Calu3 (cell line): ENCODE measurements at places on chromosomes 7 and 10. TPM values are rescaled to one million over a fixed set of nuclear protein-coding genes. Genes with fewer than 3 reads are reported as not detected.

GRCh38 chr7:133688483-133689239 is 435.8 kb downstream of the EXOC4 start:
- no peak for DNase-seq
- H3K27ac ChIP-seq, result peak overlapping the region; percentile 42
- H3K4me1 ChIP-seq, result peaks cover 8% of the 10 kb centered on the region
- H3K36me3 ChIP-seq, result no peaks in the 10 kb centered on the region

- no peak overlapping the region for H3K4me3 ChIP-seq
- no peaks in the 10 kb centered on the region for H3K4me1 ChIP-seq
- H3K36me3 ChIP-seq, result no peaks in the 10 kb centered on the region
- DNase-seq, result no peak
These were observed 126.4 kb upstream of the GHITM start for GRCh38 chr10:84012831-84013458.

- no peak overlapping the region for H3K4me3 ChIP-seq
- H3K27me3 ChIP-seq, result no peaks in the 10 kb centered on the region
- H3K36me3 ChIP-seq, result no peaks in the 10 kb centered on the region
- no peak overlapping the region for H3K27ac ChIP-seq
- DNase-seq, result peak; percentile 47
These were observed 860 bp downstream of the SEC31B start for GRCh38 chr10:100518761-100519241.

- no peak for DNase-seq
- no peak overlapping the region for H3K27ac ChIP-seq
- no peaks in the 10 kb centered on the region for H3K4me1 ChIP-seq
- H3K36me3 ChIP-seq, result no peaks in the 10 kb centered on the region
- H3K4me3 ChIP-seq, result no peak overlapping the region
These were observed 129.4 kb upstream of the PLPP4 start for GRCh38 chr10:120327675-120328074.

DNA sequence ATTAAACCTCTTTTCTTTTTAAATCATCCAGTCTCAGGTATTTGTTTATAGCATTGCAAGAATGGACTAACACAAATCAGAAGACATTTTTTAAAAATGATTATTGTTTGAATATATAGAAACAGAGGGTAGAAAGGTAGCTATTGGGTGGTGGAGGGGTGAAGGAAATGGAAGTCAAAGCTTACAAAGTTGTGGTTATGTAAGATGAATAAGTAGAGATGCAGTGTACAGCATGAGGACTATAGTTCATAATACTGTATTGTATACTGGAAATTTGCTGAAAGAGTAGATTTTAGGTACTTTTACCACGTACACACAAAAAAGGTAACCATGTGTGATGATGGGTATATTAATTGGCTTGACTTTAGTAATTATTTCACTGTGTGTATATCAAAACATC is 144.0 kb upstream of the FAM3C start:
- DNase-seq, result no peak
- H3K4me1 ChIP-seq, result peaks cover 33% of the 10 kb centered on the region
- H3K27ac ChIP-seq, result no peak overlapping the region
- peaks cover 6% of the 10 kb centered on the region for H3K36me3 ChIP-seq

DNA sequence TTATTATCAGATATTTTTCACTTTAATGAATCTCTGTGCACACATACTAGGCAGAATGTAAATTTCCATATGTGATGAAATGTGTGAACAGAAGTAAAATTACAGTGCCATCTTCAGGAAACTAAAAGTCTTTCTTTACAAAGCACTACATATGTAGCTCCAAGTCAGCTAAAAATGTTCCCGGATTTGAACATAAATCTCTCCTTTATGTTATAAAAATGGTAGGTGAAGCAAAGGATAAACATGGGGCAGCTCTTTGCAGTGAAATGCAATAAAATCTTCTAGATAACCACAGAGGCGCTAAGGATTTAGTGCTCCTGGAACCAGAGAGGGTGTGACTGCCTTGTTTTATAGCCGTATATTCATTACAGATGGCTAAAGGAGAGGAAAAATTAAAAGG is 104.9 kb upstream of the C7orf33 start:
- H3K27ac ChIP-seq, result no peak overlapping the region
- H3K4me3 ChIP-seq, result no peak overlapping the region
- no peaks in the 10 kb centered on the region for H3K4me1 ChIP-seq
- no peaks in the 10 kb centered on the region for H3K36me3 ChIP-seq

GRCh38 chr10:11517150-11517549 is 94.3 kb downstream of the USP6NL start:
- H3K4me3 ChIP-seq, result no peak overlapping the region
- no peaks in the 10 kb centered on the region for H3K27me3 ChIP-seq
- H3K27ac ChIP-seq, result peak overlapping the region; percentile 48
- peaks cover 12% of the 10 kb centered on the region for H3K36me3 ChIP-seq
- H3K4me1 ChIP-seq, result peaks cover 17% of the 10 kb centered on the region

GRCh38 chr7:85529831-85530230 is 343.0 kb upstream of the SEMA3D start:
- peaks cover 12% of the 10 kb centered on the region for H3K4me1 ChIP-seq
- no peak for DNase-seq
- H3K27me3 ChIP-seq, result no peaks in the 10 kb centered on the region
- H3K4me3 ChIP-seq, result no peak overlapping the region
- no peak overlapping the region for H3K27ac ChIP-seq

DNA sequence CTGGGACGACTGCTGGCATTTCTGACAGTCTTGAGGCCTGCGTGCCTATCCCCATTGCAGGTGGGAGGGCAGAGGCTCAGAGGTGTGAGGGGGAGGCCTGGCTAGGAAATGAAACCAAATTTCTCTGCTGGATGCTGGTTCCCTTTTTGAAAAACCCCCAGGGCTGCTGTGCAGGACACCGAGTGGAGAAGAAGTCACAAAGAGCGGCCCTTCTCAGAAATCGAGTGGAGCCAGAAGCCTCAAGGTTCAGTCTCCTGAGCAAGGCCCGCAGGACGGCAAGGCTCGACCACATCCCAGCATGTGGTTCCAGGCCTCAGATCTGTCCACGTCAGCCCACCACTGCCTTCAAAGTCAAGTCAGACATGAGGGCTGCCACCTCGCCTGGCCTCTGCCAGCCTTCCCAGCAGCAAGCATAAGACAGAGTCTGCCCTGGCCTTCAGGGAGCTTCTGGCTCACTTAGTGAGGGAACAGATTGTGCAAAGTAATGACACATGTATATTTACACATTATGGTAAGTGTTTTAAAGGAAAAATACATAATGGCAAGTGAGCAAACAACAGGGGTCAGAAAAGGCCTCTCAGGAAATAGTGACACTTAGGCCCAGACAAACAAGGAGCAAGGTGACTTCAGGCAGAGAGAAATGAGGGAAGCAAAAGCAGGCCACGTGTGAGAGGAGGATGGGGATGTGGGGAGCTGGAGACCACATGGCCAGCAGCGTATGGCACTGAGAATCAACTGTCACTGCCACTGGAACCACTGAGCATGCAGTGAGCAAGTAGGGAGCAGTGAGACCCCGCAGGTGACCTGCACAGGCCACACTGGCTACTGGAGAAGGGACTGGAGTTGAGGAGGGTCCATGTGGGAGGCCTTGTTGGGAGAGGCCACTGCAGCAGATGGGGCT is 86.7 kb downstream of the ARHGAP22 start:
- no peaks in the 10 kb centered on the region for H3K36me3 ChIP-seq
- H3K4me3 ChIP-seq, result no peak overlapping the region

GRCh38 chr7:105677817-105678573 is 96.7 kb upstream of the EFCAB10 start:
- H3K27ac ChIP-seq, result no peak overlapping the region
- H3K4me3 ChIP-seq, result no peak overlapping the region
- H3K36me3 ChIP-seq, result peaks cover 4% of the 10 kb centered on the region
- no peaks in the 10 kb centered on the region for H3K27me3 ChIP-seq
- peaks cover 26% of the 10 kb centered on the region for H3K4me1 ChIP-seq

DNA sequence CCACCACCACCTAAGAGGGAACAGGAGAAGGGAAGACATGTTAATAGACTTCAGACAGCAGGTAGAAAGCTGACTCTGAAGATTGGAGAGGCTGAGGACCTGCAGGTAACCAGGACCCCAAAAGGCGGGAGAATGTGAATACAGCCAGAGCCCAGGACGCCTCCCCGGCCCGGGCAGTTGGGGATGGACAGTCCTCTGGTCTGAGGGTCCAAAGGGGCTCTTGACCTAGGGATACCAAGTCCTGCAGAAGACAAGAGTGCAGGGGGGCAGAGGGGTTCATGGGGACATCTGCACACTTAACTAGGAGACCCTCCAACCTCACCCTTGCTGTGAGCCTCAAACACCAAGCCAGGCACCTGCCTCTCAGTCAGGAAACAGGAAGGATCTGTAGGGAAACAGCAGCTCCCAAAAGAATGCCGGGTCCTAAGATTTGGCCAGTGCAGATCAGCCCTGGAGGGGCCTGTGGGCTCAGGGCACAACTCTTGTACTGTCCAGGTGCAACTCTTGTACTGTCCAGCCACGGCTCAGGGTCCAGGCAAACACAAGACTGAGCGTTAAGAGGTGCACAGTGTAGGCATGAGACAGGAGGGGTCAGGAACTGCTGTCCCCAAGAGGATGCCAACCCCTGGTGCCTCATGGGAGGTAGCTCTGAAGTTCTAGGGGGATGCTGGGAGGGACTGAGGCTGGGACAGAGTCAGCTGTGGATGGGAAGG is 2.3 kb upstream of the STK32C start:
- peak overlapping the region; percentile 78 for H3K27ac ChIP-seq
- H3K4me3 ChIP-seq, result no peak overlapping the region
- H3K4me1 ChIP-seq, result peaks cover 15% of the 10 kb centered on the region
- DNase-seq, result no peak
- no peaks in the 10 kb centered on the region for H3K27me3 ChIP-seq
- peaks cover 28% of the 10 kb centered on the region for H3K36me3 ChIP-seq

- H3K27me3 ChIP-seq, result no peaks in the 10 kb centered on the region
- H3K4me1 ChIP-seq, result no peaks in the 10 kb centered on the region
- H3K27ac ChIP-seq, result peak overlapping the region; percentile 25
These were observed 166.0 kb downstream of the RNF216 start for GRCh38 chr7:5615190-5616070.

- H3K4me1 ChIP-seq, result no peaks in the 10 kb centered on the region
- H3K4me3 ChIP-seq, result no peak overlapping the region
- H3K27me3 ChIP-seq, result peaks cover 62% of the 10 kb centered on the region
These were observed 9.2 kb downstream of the CDHR3 start for GRCh38 chr7:105972276-105972675.

DNA sequence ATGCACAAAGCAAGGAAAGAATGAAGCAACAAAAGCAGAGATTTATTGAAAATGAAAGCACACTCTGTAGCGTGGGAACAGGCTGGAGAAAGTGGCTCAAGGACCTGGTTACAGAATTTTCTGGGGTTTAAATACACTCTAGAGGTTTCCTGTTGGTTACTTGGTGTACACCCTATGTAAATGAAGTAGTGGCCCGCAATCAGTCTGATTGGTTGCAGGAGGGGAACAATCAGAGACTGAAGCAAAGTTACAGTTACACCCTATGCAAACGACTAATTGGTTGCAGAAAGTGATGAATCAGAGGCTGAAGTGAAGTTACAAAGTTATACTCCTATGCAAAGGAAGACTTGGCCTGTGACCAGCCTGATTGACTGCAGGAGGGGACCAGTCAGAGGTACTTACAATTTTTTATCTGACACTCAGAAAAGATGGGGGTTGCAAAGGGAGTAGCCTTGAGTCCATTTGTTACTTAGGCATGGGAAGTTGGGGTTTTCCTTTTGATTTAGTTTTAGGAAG is 3.6 kb upstream of the MTPN start:
- H3K27me3 ChIP-seq, result no peaks in the 10 kb centered on the region
- H3K4me1 ChIP-seq, result peaks cover 15% of the 10 kb centered on the region
- H3K27ac ChIP-seq, result no peak overlapping the region
- peaks cover 19% of the 10 kb centered on the region for H3K36me3 ChIP-seq

- peaks cover 9% of the 10 kb centered on the region for H3K4me1 ChIP-seq
- H3K36me3 ChIP-seq, result no peaks in the 10 kb centered on the region
These were observed 72.7 kb upstream of the TMEM106B start for GRCh38 chr7:12138421-12138820.

GRCh38 chr10:86538547-86538946 is 17.0 kb upstream of the WAPL start:
- H3K36me3 ChIP-seq, result no peaks in the 10 kb centered on the region
- no peaks in the 10 kb centered on the region for H3K4me1 ChIP-seq
- DNase-seq, result no peak
- no peak overlapping the region for H3K27ac ChIP-seq
- no peaks in the 10 kb centered on the region for H3K27me3 ChIP-seq

- H3K27me3 ChIP-seq, result no peaks in the 10 kb centered on the region
- H3K27ac ChIP-seq, result no peak overlapping the region
- DNase-seq, result no peak
- H3K36me3 ChIP-seq, result peaks cover 5% of the 10 kb centered on the region
- no peak overlapping the region for H3K4me3 ChIP-seq
These were observed 6.8 kb upstream of the RASSF4 start for GRCh38 chr10:44952779-44953231.

Gene NUDT13
- total RNA-seq, result 0.76 and 0.78 TPM in 2 replicates

Gene FRA10AC1
- 6.5 and 7.6 TPM in 2 replicates for total RNA-seq

Gene ADCYAP1R1
- not detected in 2 replicates for total RNA-seq

Gene TSPAN33
- 12.4 and 13.4 TPM in 2 replicates for total RNA-seq

Gene IGFBP1
- 3.3 and 6.1 TPM in 2 replicates for total RNA-seq

Gene CCDC3
- not detected in 2 replicates for total RNA-seq

Gene PRKG1
- total RNA-seq, result 0.21 and 0.81 TPM in 2 replicates

Gene MYOZ1
- not detected in 2 replicates for total RNA-seq
